Kidney (tissue), 22 donors: ENCODE measurements at places on chromosomes 7 and 10. TPM values are rescaled to one million over a fixed set of nuclear protein-coding genes. Genes with fewer than 3 reads are reported as not detected.

Gene PAX4
- total RNA-seq, result not detected

Gene BTAF1
- 35.1 TPM for total RNA-seq

Gene SPDYE18
- total RNA-seq, result 1.8 TPM

Gene PCDH15
- not detected for total RNA-seq

Gene CPA4
- 1.1 TPM for total RNA-seq

Gene CFAP70
- total RNA-seq, result 6.0 TPM

Gene CDHR3
- 7.1 TPM for total RNA-seq

Gene CDK1
- 3.3 TPM for total RNA-seq

Gene DENND11
- total RNA-seq, result 22.6 TPM

Gene AGR3
- total RNA-seq, result 20.3 TPM

- H3K36me3 ChIP-seq, result no peaks in the 10 kb centered on the region
- H3K4me3 ChIP-seq, result no peak overlapping the region
- no peak overlapping the region for H3K27ac ChIP-seq
- no peak for DNase-seq
- no peaks in the 10 kb centered on the region for H3K27me3 ChIP-seq
- no peaks in the 10 kb centered on the region for H3K4me1 ChIP-seq
Observed at GRCh38 chr10:122727426-122727825, 27.8 kb upstream of the C10orf120 start.

GRCh38 chr7:29480451-29480850, 83.2 kb upstream of the PRR15 start:
- H3K4me1 ChIP-seq, result peaks cover 12% of the 10 kb centered on the region
- peak; percentile 27 for DNase-seq
- no peaks in the 10 kb centered on the region for H3K27me3 ChIP-seq
- no peaks in the 10 kb centered on the region for H3K36me3 ChIP-seq
- H3K4me3 ChIP-seq, result no peak overlapping the region

DNA sequence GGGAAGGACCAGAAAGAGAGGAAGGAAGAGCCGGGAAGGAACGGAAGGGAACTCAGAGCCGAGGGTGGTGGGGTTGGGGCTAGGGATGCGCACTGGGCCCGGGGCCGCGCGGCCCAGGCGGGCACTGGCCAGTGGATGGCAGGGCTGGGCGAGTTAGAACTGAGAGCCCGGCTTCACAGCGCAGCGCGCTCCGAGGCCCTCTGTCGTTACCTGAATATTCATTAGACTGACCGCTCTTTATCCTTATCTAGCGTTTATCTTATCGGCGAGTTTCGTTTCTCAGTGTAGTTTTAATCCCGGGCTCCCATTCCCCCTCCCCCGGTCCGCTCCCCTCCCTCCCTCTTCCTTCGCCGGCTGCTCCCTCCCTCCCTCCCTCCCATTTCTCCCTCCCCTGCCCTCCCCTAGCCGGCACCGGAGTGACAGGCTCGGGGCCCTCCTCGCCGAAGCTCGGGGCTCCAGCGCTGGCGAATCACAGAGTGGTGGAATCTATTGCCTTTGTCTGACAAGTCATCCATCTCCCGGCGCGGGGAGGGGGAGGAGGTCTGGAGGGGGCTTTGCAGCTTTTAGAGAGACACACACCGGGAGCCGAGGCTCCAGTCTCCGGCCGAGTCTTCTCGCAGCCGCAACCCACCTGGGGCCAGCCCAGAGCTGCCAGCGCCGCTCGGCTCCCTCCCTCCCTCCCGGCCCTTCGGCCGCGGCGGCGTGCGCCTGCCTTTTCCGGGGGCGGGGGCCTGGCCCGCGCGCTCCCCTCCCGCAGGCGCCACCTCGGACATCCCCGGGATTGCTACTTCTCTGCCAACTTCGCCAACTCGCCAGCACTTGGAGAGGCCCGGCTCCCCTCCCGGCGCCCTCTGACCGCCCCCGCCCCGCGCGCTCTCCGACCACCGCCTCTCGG, at the start of gene PAX2:
PAX2 (plus strand) TSS at position 596 of the 895 bp plus-strand sequence. CDS start 679 bp downstream, outside the sequence.
- peaks cover 8% of the 10 kb centered on the region for H3K4me1 ChIP-seq
- H3K4me3 ChIP-seq, result peak within 1 kb of the TSS; percentile 70
- no peaks in the 10 kb centered on the region for H3K36me3 ChIP-seq
- H3K27ac ChIP-seq, result peak within 1 kb of the TSS; percentile 78

GRCh38 chr7:136308230-136308629, 331.1 kb upstream of the MTPN start:
- DNase-seq, result no peak
- no peaks in the 10 kb centered on the region for H3K36me3 ChIP-seq
- H3K4me1 ChIP-seq, result no peaks in the 10 kb centered on the region
- no peak overlapping the region for H3K27ac ChIP-seq

GRCh38 chr10:5105626-5106025, 11.4 kb downstream of the AKR1C3 start:
- no peaks in the 10 kb centered on the region for H3K4me1 ChIP-seq
- DNase-seq, result no peak
- H3K27ac ChIP-seq, result no peak overlapping the region
- no peak overlapping the region for H3K4me3 ChIP-seq

GRCh38 chr7:26155531-26156375, 3.8 kb downstream of the NFE2L3 start:
- no peaks in the 10 kb centered on the region for H3K36me3 ChIP-seq
- no peak for DNase-seq
- no peak overlapping the region for H3K27ac ChIP-seq
- H3K27me3 ChIP-seq, result peaks cover 4% of the 10 kb centered on the region

- H3K27me3 ChIP-seq, result no peaks in the 10 kb centered on the region
- no peak overlapping the region for H3K27ac ChIP-seq
- DNase-seq, result no peak
Observed at GRCh38 chr7:75992083-75992755, 2.2 kb downstream of the TMEM120A start.

- no peak for DNase-seq
- no peak overlapping the region for H3K27ac ChIP-seq
- H3K4me1 ChIP-seq, result peaks cover 7% of the 10 kb centered on the region
- H3K36me3 ChIP-seq, result no peaks in the 10 kb centered on the region
- H3K4me3 ChIP-seq, result no peak overlapping the region
- no peaks in the 10 kb centered on the region for H3K27me3 ChIP-seq
Observed at GRCh38 chr10:43942096-43942850, 293.6 kb upstream of the ZNF32 start.

GRCh38 chr10:80658068-80658467, 120.4 kb downstream of the SH2D4B start:
- no peaks in the 10 kb centered on the region for H3K36me3 ChIP-seq
- H3K4me3 ChIP-seq, result no peak overlapping the region
- no peak for DNase-seq
- no peaks in the 10 kb centered on the region for H3K4me1 ChIP-seq
- H3K27ac ChIP-seq, result no peak overlapping the region

GRCh38 chr10:46538155-46538554, 18.3 kb downstream of the GPRIN2 start:
- no peaks in the 10 kb centered on the region for H3K36me3 ChIP-seq
- peaks cover 7% of the 10 kb centered on the region for H3K4me1 ChIP-seq
- H3K4me3 ChIP-seq, result no peak overlapping the region
- no peak for DNase-seq
- no peak overlapping the region for H3K27ac ChIP-seq

- H3K36me3 ChIP-seq, result no peaks in the 10 kb centered on the region
- no peak overlapping the region for H3K27ac ChIP-seq
- no peak overlapping the region for H3K4me3 ChIP-seq
- no peaks in the 10 kb centered on the region for H3K4me1 ChIP-seq
- no peak for DNase-seq
Observed at GRCh38 chr10:11638055-11638698, 26.7 kb upstream of the USP6NL start.

- no peak overlapping the region for H3K27ac ChIP-seq
- H3K4me1 ChIP-seq, result peaks cover 11% of the 10 kb centered on the region
- no peak overlapping the region for H3K4me3 ChIP-seq
- peak; percentile 31 for DNase-seq
Observed at GRCh38 chr7:92647011-92647625, 56.9 kb upstream of the FAM133B start.
